Fibroblast of skin of left biceps (primary cell): ENCODE measurements at places on chromosomes 6 and 20.
A peak's percentile ranks its signal among the peaks of the same experiment; 100 is the strongest.

- DNase-seq = no peak
Measured at GRCh38 chr6:136173519-136174507, 76.3 kb downstream of the MTFR2 start.

DNA sequence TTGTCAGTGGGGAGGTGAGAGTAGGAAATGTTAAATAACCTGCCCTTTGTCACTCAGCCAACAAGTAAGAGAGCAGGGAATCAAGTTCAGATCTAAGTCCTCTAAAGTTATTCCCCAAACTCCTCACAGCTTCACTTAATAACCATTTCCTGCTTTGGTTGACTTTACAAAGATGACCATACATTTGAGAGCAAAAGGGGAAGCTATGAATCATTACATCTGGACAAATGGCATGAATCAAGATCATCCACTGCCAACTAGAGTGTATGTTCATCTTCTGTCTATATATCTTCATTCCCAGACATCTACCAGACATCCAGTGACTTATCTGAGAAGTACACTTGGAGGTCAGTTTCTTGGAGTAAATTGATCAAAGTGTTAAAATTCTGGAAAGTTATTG, 15.1 kb upstream of the HIVEP2 start:
- no peak for DNase-seq

DNA sequence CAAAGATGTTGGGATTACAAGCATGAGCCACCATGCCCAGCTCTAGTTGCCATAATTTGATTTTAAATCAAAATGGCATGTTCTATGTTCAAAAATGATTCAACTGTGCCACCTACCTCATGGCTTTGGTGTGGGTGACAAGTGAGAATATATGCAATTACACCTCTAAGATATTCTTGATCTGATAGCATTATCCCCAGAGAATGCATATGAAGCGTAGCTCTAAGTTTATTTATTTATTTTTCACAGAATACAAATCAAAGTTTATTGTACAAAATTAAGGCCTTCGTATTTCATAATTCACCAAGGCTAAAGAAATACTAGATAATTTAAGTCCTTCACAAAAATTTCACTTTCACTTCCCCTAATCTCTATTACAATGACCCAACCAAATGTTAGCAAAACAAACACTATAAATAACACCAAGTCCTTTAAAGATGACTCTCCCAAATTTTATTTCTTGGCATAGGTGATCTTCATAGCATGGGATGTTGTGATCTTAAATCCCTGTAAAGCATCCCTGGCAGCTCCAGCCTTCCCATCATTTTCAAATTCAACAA, 205.9 kb upstream of the TAB2 start:
- DNase-seq = no peak

GRCh38 chr6:144899161-144899560, 614.0 kb downstream of the UTRN start:
- peak; percentile 71 for DNase-seq

GRCh38 chr6:135657207-135657606, 159.7 kb upstream of the AHI1 start:
- DNase-seq = no peak

DNA sequence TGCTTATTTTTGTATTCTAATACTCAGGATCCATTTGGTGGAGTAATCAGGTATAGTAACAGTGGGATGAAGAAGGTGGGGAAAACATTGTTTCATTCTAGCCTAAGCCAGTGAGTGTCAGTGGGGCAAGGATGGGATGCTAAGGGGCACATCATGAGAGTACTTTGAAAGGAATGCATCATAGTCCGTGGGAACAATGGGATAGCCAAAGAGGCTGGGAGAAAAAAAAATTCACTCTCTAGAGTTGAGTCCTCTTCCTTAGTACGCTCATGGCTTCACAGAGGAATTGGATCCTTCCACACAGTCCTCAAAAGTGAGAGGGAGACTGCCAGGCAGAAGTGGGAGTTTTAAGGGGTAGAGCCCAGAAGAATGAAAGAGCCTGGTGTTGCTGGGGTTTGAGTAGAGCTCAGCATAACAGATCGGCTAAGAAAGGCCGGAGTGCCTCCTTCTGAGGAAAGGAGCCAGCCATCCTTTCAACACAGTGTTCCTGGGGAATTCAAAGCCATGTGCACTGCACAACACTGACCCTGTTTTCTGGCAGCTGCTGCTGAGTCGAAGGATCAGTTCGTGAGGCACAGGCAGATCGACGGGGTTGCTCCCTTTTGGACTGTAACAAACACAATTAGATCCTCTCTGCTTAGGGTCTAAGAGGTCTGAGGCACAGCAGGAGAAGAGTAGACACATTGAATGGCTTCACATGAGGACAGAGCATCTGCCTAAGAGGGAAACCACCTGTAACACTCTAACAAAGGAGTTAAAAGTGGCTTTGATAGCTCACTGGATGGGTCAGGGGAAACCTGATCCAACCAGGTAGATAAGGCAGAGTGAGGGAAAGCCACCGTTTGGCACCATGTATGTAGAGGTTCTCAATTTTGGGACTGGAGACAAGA, 61.2 kb downstream of the ELOVL5 start:
- no peak for DNase-seq

GRCh38 chr20:46575394-46575793, 24.9 kb upstream of the OCSTAMP start:
- DNase-seq = no peak

- DNase-seq = no peak
Measured at GRCh38 chr6:14383393-14384174, 266.0 kb downstream of the CD83 start.

DNA sequence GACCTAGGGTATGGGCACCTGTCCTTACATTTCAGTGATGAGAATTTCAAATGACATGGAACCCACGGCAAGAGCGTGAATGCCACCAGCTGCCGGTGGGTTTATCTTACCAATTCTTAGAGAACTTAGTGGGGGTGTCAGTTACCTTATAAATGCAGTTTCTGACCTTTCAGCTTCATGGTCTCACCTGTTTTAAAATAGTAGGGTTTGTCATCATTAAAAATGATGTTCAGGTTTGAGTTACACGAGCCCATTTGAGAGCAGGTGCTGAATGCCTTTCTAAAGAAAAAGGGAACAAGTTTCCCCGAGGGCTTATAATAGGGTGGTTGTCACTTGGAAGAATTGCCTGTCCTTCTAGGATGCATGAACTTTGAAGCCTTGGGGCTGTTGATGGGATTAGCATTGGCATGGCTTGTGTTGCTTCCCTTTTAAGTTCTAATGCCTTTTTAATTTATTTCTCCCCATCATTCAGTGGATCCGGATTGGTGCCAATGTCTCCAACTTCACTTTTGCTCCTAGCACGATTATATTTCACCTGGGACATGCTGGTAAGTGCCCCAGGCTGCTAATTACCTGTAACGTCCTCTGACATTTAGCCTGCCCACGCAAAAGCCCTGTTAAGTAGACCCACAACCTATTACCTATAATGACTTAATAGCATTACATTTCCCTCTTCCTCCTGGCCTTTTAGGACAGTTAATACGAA, 27.9 kb downstream of the GHRH start:
- no peak for DNase-seq

- no peak for DNase-seq
Measured at GRCh38 chr6:44049163-44049988, 77.9 kb downstream of the MRPL14 start.

GRCh38 chr6:73521351-73521985, 636 bp upstream of the EEF1A1 start:
- peak; percentile 60 for DNase-seq
